Cerebellar nuclear complex (tissue), 1 donor: ENCODE measurements at places on chromosomes 13 and 19.

GRCh38 chr13:51006067-51006845 is 96.7 kb downstream of the RNASEH2B start:
- DNase-seq, result no peak

GRCh38 chr13:30739761-30740642 is 4.7 kb downstream of the ALOX5AP start:
- DNase-seq, result no peak

DNA sequence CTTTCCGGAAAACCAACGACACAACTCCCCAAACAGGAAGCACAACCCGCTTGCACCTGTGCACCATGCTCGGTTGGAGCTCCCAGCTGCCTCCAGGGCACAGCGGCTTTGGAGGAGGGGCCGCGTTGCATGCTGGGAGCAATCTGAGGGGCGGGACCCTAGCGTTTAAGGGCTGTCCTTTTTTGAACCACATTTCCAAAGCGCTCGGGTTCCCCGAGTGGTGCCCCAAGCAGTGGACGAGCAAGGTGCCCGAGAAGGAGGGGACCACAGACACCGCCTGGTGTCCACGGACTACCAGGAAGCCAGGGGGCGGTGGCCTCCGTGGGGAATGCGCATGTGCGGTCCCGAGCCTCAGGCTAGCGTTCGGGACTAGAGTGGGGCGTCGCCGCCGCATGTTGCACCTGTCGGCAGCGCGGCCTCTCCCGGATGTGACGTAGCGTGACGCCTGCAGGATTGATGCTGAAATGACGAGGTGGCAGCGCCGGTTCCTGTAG is 11.9 kb upstream of the ZNF57 start:
- no peak for DNase-seq

DNA sequence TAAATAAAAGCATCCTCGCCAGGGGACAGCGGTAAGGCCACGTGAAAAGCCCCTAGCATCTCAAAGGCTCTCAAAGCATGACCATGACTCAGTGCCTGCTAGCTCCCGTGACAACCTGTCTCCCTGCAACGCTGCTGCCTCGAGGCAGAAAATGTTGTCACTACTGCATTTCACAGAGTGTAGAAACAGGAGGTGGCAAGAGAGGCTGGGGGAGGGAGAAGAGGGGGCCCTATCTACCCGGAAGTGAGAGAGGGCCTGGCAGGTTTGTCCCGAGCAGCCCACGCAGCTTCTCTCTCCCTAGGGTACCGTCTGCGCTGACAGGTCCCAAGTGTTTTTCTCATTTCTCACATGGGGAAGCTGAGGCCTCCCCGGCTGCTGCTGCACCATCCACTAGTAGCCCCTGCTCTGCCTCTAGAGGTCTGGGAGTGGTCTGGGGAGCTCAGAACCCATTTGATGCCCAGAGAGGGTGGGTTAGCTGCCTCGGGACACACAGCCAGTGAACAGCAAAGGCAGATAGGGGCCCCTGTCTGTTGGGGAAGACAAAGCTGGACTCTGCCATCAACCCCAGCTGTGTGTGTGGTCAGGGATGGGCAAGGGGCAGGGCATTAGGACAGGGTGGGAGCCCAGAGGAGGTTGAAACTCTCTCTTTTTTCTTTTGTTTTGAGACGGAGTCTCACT is 3.7 kb downstream of the TINCR start:
- DNase-seq, result no peak

GRCh38 chr13:68081061-68081460 is 850.9 kb upstream of the PCDH9 start:
- no peak for DNase-seq

DNA sequence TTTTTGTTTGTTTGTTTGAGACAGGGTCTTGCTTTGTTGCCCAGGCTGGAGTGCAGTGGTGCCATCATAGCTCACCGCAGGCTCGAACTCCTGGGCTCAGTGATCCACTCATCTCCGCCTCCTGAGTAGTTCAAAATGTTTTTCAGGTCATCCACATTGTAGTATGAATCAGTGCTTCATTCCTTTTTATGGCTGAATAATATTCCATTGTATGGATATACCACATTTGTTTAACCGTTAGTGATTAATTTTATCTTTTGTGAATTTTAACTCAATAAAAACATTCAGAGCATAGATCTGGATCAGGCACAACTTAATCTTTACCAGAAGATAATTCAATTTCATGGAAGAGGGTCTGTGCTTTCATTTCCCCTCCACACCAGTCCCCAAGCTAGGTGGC is 47.7 kb downstream of the VAV1 start:
- DNase-seq, result no peak

DNA sequence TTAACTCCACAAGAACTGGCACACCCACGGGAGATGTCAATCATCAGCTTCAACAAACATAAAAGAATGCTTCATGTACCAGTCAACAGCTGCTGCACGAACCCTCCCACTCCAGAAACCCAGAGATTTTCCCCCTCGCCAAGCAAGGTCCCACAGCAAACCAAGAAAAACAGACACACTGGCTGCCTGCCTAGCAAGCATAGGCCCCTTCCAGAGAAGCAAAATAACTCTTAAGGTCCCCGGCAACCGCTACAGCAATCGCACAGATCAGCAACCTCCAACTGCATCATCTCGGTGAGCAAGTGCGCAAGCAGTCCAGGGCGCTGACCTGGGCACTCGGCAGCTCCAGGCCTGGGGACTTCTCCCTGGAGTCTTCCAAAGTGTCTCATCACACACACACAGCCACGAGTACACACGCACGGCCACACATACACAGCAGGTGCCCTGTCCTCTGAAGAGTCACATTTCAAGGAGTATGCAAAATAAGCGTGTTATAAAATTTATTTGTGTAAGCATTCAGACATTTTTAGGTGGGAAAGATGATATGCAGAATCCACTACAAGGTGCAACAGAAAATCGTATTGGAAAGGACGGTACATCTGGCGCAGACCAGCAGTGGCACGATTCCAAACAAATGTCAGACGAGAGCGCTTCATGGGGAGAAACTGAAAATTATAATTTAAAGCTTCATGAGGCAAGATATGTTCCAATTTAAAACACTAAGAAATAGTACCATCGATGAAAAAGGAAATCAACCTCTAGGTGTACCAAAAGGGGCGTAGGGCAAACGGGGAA is 125.0 kb downstream of the STK24 start:
- no peak for DNase-seq

- no peak for DNase-seq
Observed at GRCh38 chr19:802498-803098, 5.3 kb downstream of the PTBP1 start.

DNA sequence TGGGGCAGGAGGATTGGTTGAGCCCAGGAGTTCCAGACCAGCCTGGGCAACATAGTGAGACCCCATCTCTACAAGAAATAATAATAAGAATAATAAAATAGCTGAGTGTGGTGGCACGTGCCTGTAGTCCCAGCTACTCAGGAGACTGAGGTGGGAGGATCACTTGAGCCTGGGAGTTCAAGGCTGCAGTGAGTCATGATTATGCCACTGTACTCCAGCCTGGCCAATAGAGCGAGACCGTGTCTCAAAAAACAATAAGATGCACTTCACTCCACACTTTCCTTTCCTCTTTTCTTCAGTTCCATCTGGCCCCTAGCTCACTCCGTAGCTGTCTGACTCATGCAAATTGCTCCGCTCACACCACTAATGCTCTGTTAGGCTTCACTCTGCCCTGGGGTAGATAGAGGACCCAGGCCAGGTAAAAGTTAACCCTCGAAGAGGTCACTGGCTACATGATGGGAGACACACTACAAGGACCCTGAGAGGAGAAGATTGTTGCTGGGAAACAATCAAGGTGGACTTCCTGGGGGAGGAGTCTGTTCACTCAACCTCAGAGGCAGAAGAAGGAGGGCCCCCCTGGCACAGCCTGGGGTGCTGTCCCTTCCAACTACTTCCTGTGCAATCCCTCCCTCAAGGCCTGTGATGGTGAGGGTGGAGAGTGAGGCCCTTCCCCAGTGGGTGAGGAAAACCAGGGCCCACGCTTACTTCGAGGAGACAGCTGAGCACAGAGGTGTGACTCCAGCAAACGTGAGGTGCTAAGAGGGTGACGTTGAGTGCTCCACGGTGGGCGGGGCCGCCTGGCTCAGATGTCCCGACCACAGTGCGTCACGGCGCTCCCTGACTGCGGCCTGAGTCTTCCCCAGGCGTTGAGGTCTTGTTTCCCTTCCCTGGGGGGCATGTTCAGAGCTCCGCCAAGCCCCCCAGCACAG is 8.8 kb upstream of the TNFSF9 start:
- no peak for DNase-seq

GRCh38 chr13:104422668-104423067 is 1356.5 kb upstream of the SLC10A2 start:
- DNase-seq, result no peak

DNA sequence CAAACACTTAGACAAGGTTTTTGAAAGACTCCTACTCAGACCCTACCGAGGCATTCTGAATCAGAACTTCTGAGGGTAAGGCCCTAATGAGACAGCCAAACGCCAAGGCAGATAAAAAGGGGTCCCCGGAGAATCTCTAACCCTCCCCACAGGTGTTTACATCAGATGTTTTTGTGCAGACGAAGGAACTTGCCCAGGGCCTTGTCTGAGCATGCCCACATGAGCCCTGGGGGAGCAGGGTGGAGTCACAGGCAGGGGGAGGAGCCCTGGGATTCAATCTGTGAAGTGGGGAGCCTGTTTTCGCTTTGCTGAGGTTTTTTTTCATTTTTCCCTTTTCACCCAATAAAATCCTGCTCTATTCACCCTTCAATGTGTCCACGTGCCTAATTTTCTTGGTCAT is 61.6 kb upstream of the MED4 start:
- no peak for DNase-seq

DNA sequence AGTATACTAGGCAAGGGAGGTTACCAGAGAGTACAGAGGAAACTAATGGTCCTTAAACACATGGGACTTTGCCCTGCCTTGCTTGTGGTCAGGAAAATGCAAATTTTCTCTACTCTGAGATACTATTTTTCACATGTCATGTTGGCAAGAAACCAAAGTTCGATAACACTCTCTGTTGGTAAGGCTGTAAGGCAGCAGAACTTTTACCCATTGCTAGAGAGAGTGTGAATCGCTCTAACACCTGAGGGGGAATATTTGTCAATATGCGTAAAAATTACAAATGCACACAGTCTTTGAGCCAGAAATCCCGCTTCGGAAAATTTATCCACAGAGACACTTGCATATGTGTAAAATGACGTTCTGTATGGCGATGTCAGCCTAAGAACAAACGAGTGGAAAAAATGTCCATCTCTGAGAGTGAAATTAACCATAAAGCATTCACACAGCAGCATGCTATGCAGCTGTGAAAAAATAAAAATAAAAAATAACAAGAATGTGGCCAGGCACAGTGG is 9.5 kb upstream of the RFX1 start:
- DNase-seq, result no peak

GRCh38 chr13:79435561-79435990 is 29.5 kb upstream of the RBM26 start:
- no peak for DNase-seq

- no peak for DNase-seq
Observed at GRCh38 chr19:531009-531752, 379 bp upstream of the CDC34 start.

DNA sequence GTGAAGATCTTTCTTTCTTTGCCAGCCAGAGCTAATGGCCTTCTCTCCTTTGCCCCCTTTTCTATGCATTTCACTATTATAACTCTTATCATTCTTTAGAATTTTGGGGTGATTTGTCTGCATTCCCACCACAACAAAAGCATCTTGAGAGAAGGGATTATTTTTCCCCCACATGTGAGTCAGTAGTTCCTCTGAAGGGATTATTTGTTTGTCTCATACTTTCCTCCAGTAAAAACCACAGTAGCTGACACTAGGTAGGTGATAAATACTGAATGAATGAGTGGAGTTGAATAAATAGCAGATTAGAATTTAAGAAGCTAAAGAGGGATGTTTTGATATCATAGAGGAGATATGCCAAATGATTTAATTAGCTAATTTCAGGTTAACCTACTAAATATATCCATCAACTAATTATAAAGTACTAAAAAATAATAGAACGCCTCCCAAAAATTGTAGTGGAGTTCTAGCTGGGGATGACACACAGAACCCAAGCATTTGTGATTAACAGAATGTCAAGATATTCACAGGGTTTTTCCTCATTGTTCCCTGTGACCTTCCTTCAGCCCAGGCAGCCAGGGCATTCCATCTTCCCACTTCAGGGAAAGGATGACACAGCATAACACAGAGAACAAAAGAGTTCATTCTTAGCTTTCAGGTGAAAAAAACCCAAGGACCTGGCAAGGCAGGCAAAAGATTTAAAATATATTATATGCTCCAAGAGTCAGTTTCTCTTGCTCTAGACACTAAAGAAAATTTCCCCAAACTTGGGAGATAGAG is 3.5 kb upstream of the TBC1D4 start:
- no peak for DNase-seq

- peak; percentile 74 for DNase-seq
Observed at GRCh38 chr19:33373453-33374235, at the start of gene CEBPG. Gene CEBPG (plus strand): TSS chr19:33373709. CDS start chr19:33379240, 5,531 bp downstream.

- no peak for DNase-seq
Observed at GRCh38 chr13:59823486-59823885, 340.2 kb downstream of the DIAPH3 start.

DNA sequence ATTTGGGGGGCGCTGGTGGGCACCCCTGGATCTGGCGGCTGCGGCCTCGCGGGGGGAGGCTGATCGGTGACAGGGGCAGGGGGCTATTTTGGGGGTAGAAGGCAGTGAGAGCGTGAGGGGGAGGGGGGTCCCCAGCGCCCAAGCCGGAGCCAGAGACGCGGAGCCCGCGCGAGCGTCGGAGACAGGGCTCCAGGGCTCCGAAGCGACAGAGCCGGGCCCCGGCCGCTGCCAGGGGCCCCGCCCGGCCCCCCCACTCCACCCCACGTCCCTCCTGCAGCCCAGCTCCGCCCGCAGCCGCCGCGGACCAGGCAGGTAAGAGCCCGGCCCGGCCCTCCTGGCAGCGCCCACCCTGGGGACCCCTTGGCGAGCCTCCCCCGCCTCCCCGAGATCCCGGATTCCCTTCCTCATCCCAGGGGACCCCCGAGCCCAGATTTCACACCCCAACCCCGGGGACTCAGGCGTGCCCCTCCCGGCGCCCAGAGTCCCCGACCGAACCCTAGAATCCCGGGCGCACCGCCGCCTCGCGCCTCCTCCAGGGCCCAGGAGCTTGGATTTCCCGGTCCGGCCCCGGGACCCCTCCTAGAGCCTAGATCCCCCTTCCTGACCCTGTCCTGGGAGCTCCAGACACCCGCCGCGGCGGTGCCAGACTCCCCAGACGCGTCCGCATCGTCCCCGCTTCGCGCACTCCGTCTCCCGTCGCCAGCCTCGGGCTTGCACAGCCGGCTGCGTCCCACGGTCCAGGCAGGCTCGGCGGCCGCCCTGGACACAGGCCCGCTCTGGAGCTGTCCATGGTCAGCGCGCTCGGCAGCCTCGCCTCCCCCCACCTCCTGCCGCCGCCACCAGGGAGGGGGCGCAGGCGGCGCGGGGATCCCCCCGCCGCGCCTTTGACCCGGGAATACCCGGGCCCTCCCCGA is at the start of gene PPFIA3:
Gene PPFIA3 (plus strand): TSS at position 134 of the 914 bp plus-strand sequence. CDS start 8,330 bp downstream, outside the sequence.
- DNase-seq, result no peak

- DNase-seq, result no peak
Observed at GRCh38 chr13:94322925-94323763, 156.3 kb downstream of the DCT start.
